ENCODE measurements at places on chromosomes 4 and X.

DNA sequence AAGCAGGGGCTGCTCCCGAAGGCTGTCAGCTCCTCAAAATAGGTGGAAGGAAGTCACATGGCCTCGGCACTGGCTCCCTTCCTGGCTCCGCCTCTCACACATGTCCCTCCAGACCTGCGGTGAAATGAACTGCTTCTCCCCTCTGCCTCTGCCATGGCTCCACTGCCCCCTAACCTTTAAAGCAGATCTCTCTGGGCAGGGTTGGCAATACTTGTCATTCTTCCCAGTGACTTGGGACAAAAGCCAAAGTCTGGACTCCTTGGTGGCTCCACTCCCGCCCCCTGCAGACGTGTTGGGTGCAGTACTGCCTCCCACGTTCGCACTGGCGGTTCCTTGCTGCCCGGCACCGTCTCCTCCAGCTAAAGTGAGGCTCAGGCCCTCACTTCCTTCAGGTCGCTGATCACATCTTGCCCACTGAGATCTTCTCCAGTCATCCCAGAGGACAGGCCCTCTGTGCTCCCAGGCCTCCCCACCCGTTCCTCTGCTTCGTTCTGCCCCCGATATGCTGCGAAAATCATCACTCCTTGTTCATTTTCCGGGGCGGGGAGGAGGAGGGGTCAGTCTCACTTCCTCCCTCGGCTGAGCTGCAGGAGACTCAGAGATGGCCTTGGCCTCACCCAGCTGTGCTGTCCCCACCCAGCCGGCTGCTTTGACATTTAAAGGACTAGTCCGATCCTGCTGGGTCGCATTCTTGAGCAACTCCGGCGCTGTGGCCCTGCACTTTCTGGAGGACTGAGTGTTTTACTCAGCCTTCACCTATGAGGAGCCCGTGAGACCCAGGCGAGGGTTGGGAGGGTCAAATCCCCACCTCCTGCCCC, 97.4 kb downstream of the PHKA2 start:
- DNase-seq, result peak; percentile 83

DNA sequence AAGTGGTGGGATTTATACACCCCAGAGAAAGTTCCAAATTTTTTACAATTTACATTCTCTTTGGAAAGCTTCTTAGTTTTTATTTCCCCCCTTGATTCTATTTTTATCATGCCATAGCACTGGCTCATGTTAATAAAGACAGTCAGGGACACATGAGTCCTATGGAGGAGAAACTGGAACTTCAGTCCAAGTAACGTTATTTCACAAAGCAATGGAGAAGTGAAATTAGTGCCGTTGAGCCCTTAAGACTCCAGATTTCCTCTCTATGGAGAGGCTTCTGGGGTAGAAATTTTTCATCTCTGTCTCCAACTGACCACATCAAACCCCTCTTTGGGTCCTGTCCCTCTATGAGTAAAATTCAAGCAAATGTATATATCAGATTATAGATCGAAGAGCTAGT, 12.8 kb upstream of the TASL start:
- no peak for DNase-seq

DNA sequence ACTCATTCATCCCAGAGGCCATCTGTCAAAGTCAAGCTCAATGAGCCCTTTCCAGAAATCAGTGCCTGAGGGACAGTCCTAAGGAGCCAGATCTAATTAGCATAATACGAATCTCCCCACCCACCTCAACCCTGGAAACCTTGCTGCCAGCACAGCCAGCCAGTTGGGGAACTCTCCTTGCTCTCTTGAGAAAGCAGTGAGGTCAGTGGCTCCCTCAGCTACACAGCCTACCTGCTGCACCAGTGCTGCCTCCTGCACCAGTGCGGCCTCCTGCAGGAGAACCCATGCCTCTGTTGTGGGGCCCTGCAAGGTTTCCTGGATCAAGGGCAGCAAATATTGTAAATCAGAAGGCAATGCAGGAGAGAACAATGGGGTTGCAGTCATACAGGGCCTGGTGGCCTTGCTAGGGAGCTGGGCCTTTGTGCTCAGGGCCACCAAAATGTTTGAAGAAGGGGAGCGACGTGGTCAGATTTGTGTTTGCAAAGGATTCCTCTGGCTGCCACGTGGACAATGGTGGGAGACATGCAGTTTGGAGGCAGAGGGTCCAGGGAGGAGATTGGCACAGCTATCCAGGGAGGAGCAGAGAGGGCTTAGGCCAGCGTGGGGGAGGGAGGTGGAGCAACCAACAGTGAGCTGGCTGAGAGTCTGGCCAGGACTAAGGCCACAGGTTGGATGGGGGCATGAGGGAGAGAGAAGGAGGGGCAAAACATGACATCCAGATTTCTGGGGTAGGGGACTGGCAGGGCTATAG, 124.3 kb upstream of the MAMLD1 start:
- DNase-seq, result no peak

GRCh38 chrX:55451626-55451989, 319 bp upstream of the MAGEH1 start:
- DNase-seq, result no peak

DNA sequence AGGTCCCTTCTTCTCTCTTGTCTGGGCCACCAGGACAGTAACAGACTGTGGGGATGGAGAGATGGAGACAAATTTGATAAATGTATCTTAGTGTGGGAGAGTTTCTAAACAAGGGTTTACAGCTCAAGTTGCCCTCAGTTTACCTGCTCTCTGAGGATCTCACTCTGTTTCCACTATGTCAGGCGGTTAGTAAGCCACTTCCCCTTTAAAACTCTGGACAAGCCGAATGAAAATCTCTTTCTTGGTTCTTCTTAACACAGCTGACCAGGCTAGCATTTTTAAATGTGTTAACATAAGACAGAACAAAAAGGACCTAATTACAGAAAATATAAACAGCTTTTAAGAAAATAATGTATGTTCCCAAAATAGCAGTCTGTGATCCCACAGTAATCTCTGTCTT, 2.9 kb upstream of the SCARB2 start:
- no peak for DNase-seq

GRCh38 chr4:123363729-123364128, 32.9 kb upstream of the SPRY1 start:
- DNase-seq, result no peak

DNA sequence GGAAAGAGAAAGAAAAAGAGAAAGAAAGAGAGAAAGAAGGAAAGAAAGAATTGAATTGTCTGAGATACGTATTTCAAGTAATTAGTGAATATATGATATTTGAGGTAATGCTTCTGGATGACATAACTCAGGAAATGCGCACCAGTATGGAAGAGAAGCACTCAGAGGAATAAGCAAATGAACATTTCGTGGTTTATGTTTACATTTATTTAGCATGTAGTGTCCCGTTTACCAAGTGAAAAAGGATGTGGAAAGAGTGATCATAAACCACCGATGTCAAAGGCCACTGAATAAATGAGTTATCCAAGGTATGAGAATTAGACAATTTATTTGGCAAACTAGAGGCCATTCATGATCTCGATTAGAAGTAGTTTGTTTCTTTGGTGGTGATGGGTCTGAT, 200.4 kb downstream of the ARAP2 start:
- no peak for DNase-seq

- peak; percentile 43 for DNase-seq
Observed at GRCh38 chrX:9466124-9466495, 1.3 kb downstream of the TBL1X start.

DNA sequence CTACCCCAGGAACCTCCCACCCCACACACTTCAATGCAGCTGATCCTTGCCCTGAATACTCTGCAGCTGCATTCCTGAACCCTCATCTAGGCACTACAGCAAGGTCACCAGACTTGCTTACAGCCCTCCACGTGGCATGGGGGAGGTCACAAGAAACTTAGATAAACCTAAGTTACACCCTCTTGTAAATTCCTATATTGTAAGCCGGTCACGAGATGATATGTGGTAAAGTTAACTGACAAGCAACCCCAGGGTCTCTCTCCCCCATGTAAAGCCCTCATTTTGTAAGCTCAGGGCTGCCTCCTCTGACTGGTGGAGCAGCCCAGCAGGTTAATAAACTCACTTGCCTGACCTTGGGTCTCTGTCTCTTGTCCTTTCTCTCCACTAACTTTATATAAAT, 570.7 kb downstream of the PCDH7 start:
- no peak for DNase-seq

GRCh38 chr4:15066140-15066539, 63.9 kb downstream of the CPEB2 start:
- no peak for DNase-seq

GRCh38 chrX:19566359-19567222, 51.3 kb upstream of the MAP3K15 start:
- DNase-seq, result peak; percentile 45

- no peak for DNase-seq
Observed at GRCh38 chrX:15601932-15602331, 1.2 kb upstream of the ACE2 start.

GRCh38 chr4:127370604-127371003, 262.2 kb upstream of the INTU start:
- DNase-seq, result no peak

- DNase-seq, result no peak
Observed at GRCh38 chrX:102849396-102849795, 87.7 kb upstream of the RAB40AL start.

GRCh38 chr4:154088741-154089140, 299.9 kb upstream of the SFRP2 start:
- DNase-seq, result no peak

DNA sequence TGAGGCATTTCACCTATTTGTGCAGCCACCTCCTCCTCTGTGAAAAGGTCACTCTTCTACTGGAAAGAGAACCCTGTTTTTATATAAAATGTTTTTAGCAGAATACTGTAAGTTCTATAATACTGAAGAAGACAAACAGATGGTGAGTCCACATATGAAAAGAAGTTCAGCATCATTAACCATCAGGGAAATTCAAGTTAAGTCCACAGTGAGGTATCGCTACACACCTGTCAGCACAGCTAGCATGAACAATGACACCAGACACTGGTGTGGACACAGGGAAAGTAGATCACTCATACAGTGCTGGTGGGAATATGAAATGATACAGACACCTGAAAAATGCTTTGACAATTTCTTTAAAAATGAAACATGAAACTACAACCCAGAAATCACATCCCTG, 133.0 kb downstream of the MAD2L1 start:
- DNase-seq, result no peak

GRCh38 chr4:78149751-78150542, 92.8 kb downstream of the FRAS1 start:
- no peak for DNase-seq

- DNase-seq, result no peak
Observed at GRCh38 chr4:36313301-36313700, 31.9 kb downstream of the DTHD1 start.

- DNase-seq, result peak; percentile 42
Observed at GRCh38 chrX:139826065-139827044, 106.5 kb downstream of the ATP11C start.

GRCh38 chr4:52982946-52983340, 120.8 kb downstream of the RASL11B start:
- DNase-seq, result peak; percentile 68

GRCh38 chr4:168835880-168836454, 174.1 kb downstream of the CBR4 start:
- DNase-seq, result no peak

GRCh38 chr4:48546336-48546735, 56.3 kb downstream of the ZAR1 start:
- peak; percentile 78 for DNase-seq

- DNase-seq, result no peak
Observed at GRCh38 chrX:19179389-19179788, 57.1 kb upstream of the ADGRG2 start.

GRCh38 chr4:85905761-85906160, 430.8 kb downstream of the ARHGAP24 start:
- DNase-seq, result no peak

GRCh38 chrX:9902656-9903055, 64.5 kb upstream of the CLDN34 start:
- DNase-seq, result no peak

DNA sequence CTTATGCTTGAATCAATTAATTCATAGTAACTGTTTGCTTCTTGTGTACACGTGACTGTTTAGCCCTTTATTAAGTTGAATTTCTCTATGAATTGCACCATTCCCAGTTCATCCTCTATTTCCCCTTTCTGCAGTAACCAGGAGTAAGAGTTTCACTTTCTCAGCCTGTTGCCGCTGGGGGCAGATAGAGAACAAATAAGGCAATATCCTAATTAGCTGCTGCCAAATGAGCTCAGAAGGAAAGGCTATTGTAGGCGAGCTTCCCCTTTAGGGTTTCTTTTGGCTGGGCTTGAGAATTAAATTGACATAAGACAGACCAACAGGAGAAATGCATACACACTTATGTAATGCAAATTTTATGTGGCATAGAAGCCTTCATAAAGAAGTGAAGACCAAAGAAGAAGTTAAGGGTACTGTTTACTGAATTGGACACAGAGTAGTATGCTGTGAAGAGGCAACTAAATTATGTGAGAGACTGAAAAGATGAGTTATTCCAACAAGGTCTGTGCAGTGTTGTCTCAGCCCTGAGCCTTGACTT, 1594.7 kb downstream of the TECRL start:
- no peak for DNase-seq

- DNase-seq, result peak; percentile 73
Observed at GRCh38 chr4:48047421-48047844, 30.9 kb downstream of the NIPAL1 start.

DNA sequence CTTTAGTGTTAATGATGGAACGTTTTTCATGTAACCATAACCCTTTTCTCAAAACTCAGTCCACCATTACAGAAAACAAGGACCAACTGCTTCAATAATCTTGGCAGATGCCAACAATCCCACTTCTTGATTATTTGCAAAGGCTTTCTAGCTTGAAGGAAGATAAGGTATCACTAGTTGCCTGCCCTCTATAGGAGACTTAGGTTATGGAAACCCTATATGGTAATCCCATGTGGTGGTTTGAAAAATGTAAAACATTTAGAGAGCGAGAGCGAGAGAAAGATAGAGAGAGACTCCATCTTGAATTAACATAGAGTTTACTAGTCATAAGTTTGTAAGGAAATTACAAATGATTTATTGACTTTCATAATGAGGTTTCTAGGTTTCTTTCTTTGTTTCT, 1627.5 kb upstream of the TENM3 start:
- peak; percentile 5 for DNase-seq

- DNase-seq, result no peak
Observed at GRCh38 chrX:1516596-1517104, 20.3 kb downstream of the P2RY8 start.

DNA sequence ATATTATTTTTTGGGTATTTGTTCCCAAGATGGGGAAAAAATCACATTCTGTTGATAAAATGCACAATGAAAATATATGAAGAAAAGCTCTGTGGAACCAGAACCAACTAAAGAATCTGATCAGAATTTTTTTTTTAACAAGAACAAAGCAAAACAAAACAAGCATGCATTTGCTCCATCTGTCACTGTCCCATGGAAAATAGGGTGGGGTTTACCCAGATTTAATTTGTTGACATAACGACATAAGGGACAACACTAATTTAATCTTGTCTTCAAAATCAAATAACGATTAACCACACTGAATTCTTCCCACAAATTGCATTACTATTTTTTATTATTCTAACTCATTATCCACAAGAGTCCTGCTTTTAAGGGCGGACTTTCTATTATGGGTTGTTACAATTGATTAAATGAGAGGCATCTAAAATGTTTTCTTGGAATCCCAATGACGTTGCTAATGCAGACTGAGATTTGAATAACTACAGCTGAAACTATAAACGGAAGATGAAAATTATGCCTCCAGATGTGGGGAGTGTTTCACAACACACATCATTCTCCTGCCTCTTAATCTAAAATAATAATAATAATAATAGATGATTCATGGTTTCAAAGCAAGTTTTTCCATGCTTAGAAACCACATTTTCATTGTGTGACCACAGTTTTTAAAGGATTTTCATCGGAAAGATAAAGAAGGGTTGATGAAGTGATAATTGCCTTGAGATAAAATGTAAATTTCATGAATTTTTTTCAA, 307.0 kb upstream of the CPEB2 start:
- DNase-seq, result no peak

Measured in hematopoietic multipotent progenitor cell treated with erythropoietin and hydrocortisone succinate and interleukin-3 and kit ligand, for 6 days (in vitro differentiated cells).